ENCODE measurements at places on chromosomes 13 and 19.
A peak's percentile ranks its signal among the peaks of the same experiment; 100 is the strongest.

- DNase-seq: no peak
Observed at GRCh38 chr19:48006762-48007161, 12.3 kb downstream of the ELSPBP1 start.

GRCh38 chr13:73228546-73228945 is 169.7 kb downstream of the KLF5 start:
- no peak for DNase-seq

- no peak for DNase-seq
Observed at GRCh38 chr13:29918845-29919244, 68.4 kb upstream of the UBL3 start.

- DNase-seq: peak; percentile 79
Observed at GRCh38 chr19:3338541-3339181, 27.7 kb upstream of the NFIC start.

GRCh38 chr13:112754281-112755025 is 64.6 kb downstream of the ATP11A start:
- no peak for DNase-seq

DNA sequence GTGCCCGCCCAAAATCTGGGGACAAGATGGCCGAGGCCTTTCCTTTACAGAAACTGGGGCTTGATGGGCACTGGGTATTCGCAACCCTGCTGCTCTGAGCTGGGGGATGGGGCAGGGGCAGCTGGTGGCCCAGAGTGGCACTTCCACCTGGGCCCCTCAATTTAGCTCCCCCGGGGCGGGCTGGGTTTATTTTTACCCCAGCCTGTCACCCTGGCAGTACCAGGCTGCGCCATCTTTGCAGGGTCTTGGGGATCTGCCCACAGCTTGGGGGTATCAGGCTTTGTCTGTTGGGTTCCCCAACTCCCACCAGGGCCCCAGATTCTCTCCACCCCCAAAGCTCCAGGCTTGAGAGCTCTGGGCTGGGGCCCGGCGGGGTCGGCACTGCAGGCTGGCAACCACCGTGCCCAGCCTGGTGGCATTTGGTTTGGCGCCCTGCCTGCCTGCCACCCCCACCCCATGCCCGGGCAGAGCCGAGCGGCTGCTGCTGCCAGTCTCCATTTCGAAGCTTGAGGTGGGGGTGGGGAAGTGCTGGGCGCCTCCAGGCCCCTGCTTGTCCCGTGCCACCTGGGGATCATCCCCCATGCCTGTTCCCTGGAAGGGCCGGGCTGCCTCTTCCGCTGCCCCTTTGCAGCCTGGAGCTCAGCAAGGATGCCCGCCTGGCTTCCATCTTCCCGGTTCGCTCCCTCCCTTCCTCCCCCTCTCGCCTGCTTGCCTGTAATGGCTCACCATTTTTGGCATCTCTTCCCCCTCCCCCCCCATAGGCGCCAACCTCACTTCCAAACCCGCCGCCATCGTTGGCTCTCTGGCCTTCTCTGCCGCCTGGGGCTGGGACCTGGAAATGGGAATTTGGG is 11.4 kb downstream of the NFIX start:
- DNase-seq: no peak

GRCh38 chr13:89610881-89611280 is 1736.6 kb upstream of the MIR17HG start:
- no peak for DNase-seq

- DNase-seq: no peak
Observed at GRCh38 chr19:2869618-2870017, 2.5 kb downstream of the ZNF556 start.

DNA sequence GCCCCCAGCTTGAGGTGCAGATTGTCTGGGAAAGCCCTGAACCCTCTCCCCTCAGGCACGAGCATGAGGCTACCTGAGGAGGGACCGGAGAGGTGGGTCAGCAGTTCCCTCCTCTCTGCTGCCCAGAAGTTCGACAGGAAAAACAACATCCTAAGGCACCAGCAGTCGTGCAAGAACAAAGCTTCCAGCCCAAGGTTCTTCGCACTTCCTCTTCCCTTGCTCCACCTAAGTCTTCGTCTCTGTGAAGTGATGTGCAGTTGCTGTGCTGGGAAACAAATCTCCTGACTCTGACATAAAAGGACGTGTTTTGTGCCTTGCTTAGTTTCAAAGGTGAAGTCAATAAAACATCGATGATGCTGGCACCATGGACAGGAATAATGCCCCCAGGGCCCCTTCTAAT is 173.3 kb downstream of the USP12 start:
- DNase-seq: no peak

All from CD4-positive, alpha-beta T cell treated with Interferon alpha-2 for 1 hour (primary cell).